NCI-H187 (cell line): ENCODE measurements at places on chromosomes 6 and 20.

- DNase-seq, result no peak
Measured at GRCh38 chr6:32685603-32686002, 19.1 kb upstream of the HLA-DQB1 start.

- no peak for DNase-seq
Measured at GRCh38 chr6:45898941-45899682, 116.5 kb downstream of the CLIC5 start.

DNA sequence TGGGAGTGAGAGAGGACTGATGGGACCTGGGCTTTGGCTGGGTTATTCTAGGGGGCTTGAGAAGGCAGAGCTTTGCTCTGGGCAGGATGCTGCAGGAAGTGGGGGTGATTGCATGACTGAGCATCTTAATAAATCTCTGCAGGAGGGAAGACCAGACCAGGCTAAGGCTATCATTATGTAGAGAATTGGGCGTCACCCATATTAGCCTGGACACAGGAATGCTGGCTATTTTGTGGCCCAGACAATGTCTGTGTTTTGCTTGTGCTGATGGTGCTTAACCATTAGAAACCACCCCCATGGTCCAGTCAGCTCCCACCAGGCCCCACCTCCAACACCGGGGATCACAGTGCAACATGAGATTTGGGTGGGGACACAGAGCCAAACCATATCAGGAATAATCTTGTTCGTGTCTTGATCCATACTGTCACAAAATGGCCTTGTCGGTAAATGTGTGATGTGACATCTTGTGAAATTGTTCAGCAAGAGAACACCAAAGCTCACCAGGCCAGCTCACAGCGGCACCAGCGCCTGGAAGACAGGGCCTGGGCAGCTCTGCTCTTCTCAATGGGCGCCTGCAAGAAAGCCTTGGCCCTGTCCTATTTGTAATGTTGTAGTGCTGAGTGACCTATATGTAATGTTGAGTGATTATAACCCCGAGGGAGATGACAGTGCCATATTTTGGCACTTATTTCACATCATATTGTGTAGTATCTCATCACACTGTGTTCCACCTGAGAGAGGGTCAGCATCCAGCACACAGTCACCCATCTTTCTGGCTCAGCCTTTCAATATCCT, 211.8 kb downstream of the QKI start:
- DNase-seq, result no peak

DNA sequence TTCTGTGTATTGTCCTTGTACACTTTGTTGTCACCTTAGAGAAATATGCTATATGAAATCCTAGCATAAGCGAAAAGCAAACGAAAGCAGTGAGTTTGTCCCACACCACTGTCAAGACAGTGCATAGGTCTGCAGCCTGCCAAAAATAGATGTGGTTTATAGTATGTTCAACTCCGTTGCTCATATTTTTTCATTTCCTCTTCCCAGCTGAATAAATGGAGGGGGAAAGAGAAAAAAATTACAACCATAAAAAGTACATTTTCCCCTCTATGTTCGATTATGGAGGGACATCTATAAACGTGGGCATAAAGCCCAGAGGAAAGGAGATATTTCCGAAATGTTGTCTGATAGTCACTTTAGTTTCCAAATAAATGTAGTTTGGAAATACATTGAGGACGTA, 25.8 kb downstream of the PRL start:
- no peak for DNase-seq

DNA sequence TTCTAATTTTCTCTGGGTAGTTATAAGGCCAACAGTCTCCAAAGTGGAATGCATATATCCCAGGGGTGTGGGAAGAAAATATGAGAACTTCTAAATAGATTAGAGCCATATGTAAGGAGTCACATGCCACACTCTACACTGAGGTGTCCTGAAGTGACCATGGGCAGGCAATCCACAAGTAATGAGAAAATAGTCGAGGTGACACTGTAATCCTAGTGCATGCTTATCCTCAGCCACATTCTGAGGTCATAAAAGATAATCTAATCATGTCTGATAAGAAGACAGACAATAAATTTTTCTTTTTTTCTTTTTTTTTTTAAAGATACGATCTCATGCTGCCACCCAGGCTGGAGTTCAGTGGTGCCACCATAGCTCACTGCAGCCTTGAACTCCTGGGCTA, 62.2 kb downstream of the CD164 start:
- DNase-seq, result no peak

DNA sequence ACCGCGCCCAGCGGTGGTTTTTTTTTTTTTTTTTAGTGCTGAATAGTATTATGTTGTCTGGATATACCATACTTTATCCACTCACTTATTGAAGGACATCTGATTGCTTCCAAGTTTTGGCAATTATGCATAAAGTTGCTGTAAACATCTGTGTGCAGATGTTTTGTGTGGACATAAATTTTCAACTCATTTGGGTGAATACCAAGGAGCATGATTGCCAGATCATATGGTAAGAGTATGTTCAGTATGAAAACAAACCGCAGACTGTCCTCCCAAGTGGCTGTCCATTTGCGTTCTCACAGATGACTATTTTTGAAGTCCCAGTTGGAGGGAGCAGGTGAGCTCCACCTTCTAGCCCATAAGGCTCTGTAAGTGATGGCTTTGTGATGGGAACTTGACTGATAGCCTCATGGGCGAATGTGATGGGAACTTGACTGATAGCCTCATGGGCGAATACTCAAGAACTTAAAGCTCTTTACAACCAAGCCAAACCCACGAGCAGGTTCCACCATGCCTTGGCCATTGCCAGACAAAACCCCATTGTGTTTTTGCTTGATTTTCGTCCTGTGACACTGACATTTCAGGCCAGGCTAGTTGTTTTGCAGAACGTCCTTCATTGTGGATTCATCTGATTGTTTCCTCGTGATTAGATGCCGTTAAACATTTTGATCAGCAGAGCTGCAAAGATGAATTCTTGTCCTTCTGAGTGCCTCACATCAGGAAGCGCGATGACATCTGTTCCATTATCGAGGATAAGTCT, 51.0 kb downstream of the ZBTB2 start:
- DNase-seq, result no peak

DNA sequence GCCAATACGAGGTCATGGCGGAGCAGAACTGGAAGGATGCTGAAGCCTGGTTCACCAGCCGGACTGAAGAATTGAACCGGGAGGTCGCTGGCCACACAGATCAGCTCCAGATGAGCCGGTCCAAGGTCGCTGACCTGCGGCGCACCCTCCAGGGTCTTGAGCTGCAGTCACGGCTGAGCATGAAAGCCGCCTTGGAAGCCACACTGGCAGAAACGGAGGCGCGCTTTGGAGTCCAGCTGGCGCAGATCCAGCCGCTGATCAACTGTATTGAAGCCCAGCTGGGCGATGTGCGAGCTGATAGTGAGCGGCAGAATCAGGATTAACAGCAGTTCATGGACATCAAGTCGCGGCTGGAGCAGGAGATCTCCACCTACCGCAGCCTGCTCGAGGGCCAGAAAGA, 296.9 kb downstream of the OGFRL1 start:
- no peak for DNase-seq

DNA sequence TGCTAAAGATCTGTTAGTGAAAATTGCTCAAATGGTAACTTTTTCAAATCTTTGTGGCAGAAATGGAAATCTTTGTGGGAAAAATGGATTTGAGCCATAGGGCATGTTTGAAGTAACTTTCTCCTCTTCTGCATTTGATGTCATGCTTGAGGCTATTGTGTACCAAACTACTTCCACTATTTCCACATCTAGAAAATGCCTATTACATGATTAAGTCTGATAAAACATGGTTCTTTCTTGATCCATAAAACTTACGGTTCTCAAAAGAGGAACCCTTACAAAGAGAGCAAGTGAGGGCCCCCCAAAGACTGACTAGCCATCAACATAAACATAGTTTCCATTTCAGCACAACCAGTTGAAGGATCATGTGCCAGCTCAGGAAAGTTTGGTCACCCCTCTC, 150.6 kb downstream of the NFATC2 start:
- no peak for DNase-seq

- no peak for DNase-seq
Measured at GRCh38 chr20:64077876-64078551, 1.3 kb downstream of the RGS19 start.
